ENCODE measurements at places on chromosomes 5 and 9.

- no peak for DNase-seq
Observed at GRCh38 chr5:135331612-135332011, 67.4 kb downstream of the MACROH2A1 start.

DNA sequence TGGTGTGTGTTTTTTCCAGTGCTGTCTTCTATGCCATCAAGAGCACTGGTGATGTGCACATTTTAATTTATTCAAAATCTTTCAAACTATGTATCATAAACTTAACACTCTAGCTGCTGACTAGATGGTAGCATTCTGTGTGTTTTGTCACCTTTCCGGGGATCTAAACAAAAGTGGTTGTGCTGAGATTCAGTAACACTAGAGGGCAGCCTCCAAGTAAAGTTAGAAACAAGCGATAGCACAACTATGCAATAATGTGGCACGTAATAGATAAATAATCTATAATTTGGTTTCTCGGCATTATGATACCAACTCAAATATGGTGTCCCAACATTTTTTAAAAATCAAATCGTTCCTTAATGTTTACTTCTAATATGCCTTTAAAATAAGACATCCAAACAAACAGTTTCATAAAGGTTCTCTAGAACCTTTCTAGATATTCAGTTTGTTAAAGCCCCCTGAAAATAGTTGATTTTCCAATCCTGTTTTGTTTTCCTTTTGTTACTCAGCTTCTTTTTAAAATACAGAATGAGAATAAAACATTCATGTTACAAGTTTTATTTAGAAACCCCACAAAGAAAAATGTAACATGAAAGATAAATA lies 16.9 kb downstream of the SEMA6A start:
- no peak for DNase-seq

DNA sequence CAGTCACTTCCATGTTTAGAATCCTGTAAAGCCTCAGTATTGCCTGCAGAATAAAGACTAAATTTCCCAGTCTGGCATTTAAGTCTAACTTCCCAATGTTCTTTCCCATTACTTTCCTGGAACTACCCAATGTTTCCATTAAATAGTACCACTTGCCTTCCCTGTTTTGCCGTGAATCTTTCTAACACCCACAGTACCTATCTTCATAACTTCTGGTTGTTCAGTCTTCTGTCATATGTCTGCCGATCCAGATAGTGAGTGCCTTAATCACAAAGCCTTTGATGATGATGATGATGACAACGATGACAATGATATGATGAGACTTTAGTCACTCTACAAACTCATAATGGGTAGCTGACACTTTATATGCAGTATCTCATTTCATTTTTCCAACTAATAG lies 6.6 kb upstream of the HEMGN start:
- DNase-seq: no peak

GRCh38 chr9:4287886-4288588 lies 11.8 kb downstream of the GLIS3 start:
- no peak for DNase-seq

DNA sequence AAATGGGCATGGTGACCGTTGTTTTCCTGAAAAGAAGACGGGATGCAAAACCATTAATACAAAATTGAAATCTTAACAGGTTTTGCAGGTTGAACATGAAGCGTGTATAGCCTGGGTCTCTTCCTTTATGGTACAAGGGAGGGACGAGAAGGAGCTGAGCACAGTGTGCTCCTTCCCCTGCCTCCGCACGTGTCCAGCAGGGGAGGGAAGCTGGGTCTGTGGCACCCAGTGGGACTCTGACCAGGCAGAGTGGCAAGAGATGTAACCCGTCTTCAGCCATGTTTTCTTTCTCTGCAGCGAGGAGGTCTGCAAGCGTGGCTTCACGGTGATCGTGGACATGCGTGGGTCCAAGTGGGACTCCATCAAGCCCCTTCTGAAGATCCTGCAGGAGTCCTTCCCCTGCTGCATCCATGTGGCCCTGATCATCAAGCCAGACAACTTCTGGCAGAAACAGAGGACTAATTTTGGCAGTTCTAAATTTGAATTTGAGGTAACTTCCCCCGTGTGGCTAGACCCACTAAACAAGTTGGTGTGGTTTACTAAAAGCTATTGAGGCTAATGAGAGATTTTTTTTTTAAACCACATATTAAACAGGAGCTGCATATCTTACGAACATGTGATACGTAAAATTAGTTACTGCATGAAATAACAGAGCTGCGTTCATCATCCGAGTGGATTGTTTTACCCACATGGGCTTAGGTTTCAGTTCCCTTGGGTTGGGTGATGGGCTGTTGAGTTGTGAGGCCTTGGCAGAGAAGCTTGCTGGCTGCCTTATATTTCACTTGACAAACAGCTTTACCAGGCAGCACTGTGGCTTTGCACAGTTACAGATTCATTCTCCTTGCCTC lies 143.7 kb downstream of the TRIO start:
- no peak for DNase-seq

DNA sequence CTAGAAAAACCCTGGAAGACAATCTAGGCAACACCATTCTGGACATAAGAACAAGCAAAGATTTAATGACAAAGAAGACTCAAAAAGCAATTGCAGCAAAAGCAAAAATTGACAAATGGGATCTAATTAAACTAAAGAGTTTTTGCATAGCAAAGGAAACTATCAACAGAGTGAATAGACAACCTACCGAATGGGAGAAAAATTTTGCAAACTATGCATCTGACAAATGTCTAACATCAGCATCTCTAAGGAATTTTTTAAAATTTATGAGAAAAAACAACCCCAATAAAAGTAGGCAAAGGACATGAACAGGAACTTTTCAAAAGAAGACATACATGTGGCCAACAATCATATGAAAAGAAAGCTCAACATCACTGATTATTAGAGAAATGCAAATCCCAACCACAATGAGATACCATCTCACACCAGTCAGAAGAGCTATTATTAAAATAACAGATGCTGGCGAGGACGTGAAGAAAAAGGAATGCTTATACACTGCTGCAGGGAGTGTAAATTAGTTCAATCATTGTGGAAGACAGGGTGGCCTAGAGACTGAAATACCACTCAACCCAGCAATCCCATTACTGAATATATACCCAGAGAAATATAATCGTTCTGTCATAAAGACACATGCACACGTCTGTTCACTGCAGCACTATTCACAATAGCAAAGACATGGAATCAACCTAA lies 3.8 kb downstream of the MOCS2 start:
- no peak for DNase-seq

Data from NCI-H187 (cell line).